Mesothelial cell of epicardium (in vitro differentiated cells): ENCODE measurements at places on chromosomes 3 and 15. TPM values are rescaled to one million over a fixed set of nuclear protein-coding genes. Genes with fewer than 3 reads are reported as not detected.

DNA sequence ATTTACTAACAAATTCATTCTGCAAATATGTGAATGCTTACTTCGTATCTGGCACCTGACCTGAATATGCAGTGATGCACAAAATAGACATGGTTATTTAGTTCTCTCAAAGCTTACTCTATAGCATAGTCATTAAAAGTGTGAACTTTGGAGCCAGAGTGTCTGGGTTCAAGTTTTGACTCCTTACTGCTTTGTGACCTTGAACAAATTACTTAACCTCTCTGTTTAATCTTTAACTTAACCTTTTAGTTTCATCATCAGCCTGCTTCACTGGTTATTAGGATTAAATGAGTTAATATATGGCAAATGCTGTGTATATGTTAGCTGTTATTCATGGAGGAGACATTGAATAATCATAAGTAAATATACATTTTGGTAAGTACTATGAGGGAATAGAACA lies 12.1 kb upstream of the MGA start:
- DNase-seq = no peak

Gene PLS1
- total RNA-seq = 7.2 to 7.5 TPM (median 7.3 TPM) in 3 replicates

Gene BUB1B
- total RNA-seq = 29.0 to 38.2 TPM (median 35.5 TPM) in 3 replicates

GRCh38 chr3:8201886-8202285 lies 299.7 kb upstream of the LMCD1 start:
- no peak for DNase-seq

GRCh38 chr15:78889000-78889399 lies 16.3 kb downstream of the MORF4L1 start:
- DNase-seq = no peak

DNA sequence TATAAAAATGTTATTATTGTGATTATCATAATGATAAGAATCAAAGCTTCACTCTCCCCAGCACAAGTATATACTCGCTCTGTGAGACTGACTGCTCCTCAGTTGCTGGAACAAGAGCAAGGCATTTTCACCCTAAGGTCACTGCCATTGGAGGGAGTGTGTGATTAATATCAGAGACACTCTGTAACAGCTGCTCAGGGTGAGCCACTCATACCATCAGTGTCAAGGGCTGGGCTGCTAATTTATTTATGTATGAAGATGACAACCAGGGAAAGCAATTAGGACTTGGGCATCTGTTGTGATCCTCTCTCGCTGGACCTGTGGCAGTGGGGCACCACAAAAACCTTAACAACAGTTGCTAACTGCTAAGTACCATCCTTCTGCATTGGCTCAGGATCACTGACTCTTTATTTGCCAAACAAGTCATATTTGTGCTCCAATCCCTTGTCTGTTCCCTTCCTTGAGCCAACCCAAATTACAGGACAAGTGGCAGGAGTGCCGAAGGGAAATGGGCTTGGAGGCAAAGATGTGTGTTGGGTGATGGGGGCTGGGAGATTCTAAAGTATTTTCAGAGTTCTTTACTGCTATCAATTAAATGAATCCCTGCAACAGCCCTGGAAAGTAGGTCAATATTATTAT lies 297.5 kb upstream of the STT3B start:
- DNase-seq = no peak

- no peak for DNase-seq
These were observed 29.2 kb upstream of the LIMD1 start for GRCh38 chr3:45565342-45565741.
